Testis (tissue), 5 donors: ENCODE measurements at places on chromosomes 12 and 14. TPM values are rescaled to one million over a fixed set of nuclear protein-coding genes. Genes with fewer than 3 reads are reported as not detected.

Gene LMNTD1
- total RNA-seq: 10.8 TPM

- DNase-seq: no peak
- H3K27me3 ChIP-seq: no peaks in the 10 kb centered on the region
- no peaks in the 10 kb centered on the region for H3K36me3 ChIP-seq
- no peaks in the 10 kb centered on the region for H3K4me1 ChIP-seq
Observed at GRCh38 chr12:54134850-54135249, 53.9 kb downstream of the SMUG1 start.

Gene RTL1
- 1.2 TPM for total RNA-seq

DNA sequence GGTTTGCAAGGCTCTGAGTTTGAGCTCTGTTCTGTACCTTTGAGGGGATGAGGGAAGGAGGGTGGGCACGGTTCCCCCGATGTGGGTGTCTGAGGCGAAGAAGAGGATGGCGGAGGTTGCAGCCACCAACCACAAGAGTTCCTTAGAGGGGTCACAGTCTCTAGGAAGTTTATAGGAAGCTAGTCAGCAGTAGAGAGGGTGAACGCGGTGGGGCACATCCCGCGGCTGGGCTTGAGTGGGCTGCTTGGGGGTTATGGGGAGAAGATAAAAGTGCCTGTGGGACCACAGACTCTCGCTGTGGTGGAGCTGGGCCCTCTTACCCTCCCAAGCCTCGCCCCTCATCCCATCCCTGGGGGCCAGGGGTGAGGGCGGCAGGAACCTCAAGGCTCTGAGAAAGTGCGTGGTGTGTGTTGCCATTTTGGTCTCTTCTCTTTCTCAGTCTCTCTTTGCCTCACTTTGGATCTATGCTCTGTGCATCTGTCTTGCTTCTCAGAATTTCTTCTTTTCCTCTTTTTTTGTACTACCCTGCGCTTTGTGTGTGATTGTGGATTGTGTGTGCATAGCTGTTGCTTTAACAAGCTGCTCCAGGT, 2.7 kb downstream of the CD4 start:
- DNase-seq: no peak
- no peak overlapping the region for H3K4me3 ChIP-seq
- H3K36me3 ChIP-seq: no peaks in the 10 kb centered on the region
- no peaks in the 10 kb centered on the region for H3K27me3 ChIP-seq
- H3K4me1 ChIP-seq: peaks cover 19% of the 10 kb centered on the region
- H3K27ac ChIP-seq: no peak overlapping the region

DNA sequence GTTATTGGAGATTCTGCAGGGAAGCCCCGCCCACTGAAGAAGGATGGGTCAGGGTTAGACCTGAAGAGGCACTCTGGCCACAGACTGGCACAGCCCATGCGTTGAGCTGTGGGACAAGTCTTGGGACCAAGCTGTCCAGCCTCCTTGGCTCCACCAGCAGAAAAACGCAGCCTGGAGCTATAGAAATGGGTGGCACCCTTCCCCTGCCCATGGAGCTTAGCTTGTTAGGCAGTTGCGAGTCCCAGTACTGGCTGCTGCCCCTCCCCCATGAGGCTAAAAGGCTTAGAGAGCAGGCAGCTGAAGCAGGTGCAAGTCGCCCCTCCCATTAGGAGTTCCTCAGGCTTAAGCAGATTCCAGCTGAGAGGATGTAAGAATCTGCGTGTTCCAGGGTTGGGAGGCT, 1124.0 kb upstream of the TMEM132C start:
- H3K27ac ChIP-seq: no peak overlapping the region
- H3K36me3 ChIP-seq: no peaks in the 10 kb centered on the region
- no peak for DNase-seq
- no peak overlapping the region for H3K4me3 ChIP-seq
- H3K4me1 ChIP-seq: peaks cover 8% of the 10 kb centered on the region

DNA sequence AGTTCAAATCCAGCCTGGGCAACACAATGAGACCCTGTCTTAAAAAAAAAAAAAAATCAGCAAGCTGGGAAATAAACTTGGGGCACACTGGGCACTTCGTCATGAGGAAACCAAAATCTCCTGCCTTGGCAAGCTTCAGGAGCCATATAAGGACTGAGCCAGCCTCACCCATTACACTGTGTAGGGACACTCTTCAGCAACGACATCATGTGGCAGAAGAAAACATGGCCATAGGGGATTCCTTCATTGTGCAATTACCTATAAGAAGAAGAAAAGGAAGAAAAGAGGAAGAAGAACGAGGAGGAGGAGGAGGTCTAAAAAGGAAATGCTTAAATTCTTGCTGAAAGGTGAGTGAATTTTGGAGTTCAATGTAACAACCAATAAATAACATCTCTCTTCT, 26.1 kb upstream of the IFNG start:
- H3K36me3 ChIP-seq: no peaks in the 10 kb centered on the region
- no peaks in the 10 kb centered on the region for H3K27me3 ChIP-seq
- H3K4me3 ChIP-seq: no peak overlapping the region
- no peak for DNase-seq
- no peaks in the 10 kb centered on the region for H3K4me1 ChIP-seq

Gene ARF6
- 45.2 TPM for total RNA-seq
